Right cardiac atrium (tissue), 5 donors: ENCODE measurements at places on chromosomes 16 and 17. TPM values are rescaled to one million over a fixed set of nuclear protein-coding genes. Genes with fewer than 3 reads are reported as not detected.

DNA sequence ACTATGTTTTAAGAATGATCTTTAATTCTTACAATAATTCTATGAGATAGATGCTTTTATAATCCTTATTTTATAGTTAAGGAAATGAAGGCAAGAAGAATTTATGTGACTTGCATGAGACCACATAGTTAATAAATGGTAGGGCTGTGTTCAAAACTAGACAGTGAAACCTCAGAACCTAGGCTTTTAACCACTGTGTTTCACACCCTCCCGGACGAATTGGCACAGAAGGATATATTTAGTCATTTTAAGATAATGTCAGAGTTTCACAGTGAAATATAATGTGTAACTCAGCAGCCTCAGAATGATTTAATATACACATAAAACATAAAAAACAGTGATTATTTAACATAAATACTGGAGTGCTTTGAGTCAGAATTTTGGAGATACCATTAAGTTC lies 57.0 kb downstream of the NSRP1 start:
- DNase-seq: no peak

GRCh38 chr17:19336938-19337711 lies 25.4 kb downstream of the B9D1 start:
- DNase-seq: no peak

Gene GPRC5B
- total RNA-seq: 86.8 TPM

Gene C17orf78
- not detected for total RNA-seq

- DNase-seq: no peak
Measured at GRCh38 chr16:86093801-86094750, 195.1 kb downstream of the IRF8 start.

- DNase-seq: no peak
Measured at GRCh38 chr16:70254965-70255286, 3.2 kb upstream of the EXOSC6 start.

Gene OR4D1
- total RNA-seq: not detected

Gene HOXB4
- total RNA-seq: 0.61 TPM

Gene G6PC1
- total RNA-seq: not detected

DNA sequence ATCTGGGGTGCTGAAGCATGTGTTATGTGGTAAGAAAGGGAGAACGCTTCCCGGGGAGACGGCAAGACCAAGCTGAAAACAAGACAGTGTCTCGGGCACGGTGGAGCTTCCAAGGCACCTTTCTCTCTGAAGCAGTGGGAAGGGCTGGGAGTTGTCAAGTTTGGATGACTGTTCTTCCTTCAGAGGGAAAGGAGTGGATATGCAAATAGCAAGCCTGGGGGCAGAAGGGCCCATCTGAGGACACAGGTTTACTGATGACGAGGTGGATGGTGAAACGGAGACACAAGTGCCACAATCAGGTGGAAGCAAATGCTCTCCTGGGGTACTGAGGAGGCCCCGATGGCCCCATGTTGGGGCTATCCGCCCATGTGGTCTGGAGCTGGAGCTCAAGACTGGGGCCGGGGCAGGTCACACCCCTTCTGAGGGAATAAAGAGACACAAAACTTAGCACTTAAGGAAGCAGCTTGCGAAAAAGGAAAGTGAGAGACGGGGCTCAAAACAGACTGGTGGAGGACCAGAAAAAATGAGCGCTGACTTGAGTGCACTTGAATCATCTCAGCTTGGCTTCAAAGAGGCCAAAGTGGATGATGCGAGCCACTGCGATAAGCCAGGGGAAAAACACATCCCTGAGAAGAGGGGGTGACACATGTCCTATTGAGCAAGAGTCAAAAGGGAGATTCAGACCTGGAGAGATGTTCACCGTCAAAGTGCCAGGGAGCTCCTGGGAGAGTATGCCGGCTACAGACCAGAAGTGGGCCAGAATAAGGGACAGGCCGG lies 34.8 kb upstream of the MTSS2 start:
- no peak for DNase-seq

Gene ABCA9
- total RNA-seq: 14.5 TPM

Gene SLC5A2
- total RNA-seq: not detected

- DNase-seq: peak; percentile 67
Measured at GRCh38 chr17:8038954-8039610, at the start of gene ALOX15B. Gene ALOX15B, plus strand, starts transcription at chr17:8039059. Its CDS starts 97 bp downstream, at chr17:8039156.

Gene CD300H
- not detected for total RNA-seq

DNA sequence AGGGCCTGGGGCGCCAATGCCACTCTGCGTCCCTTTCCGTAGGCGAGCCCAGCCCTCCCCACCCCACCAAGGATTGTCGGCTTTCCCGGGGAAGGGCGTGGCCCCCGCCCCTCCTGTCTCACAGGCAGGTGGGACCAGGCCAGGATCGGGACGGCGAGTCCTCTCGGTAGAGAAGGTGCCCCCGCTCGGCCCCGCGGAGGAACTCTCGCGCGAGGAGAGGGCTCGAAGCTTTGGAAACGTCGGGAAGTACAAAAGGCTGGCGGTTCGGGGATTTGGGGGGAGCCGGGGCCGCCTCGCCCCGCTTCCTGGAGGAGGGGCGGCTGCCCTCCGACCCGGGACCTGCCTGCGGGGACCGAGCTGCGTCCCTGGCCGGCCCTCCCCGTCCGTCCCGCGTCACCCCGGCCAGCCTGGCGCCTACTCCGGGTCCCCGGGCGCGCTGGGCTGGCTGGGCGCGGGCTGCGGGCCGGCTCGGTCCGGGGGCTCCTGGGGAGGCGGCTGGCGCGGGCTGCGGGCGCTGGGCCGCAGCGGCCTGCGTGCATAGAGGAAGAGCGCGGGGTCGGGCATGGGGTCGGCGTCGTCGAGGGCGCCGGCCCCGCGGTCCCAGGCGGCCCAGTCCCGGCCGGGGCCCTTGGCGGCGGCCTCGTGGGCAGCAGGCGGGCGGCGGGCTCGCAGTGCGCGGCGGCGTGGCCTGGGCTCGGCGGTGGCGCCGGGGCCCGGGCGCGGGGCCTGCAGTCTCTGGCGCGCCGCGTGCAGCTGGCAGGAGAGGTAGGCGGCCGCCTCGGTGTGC lies 12.6 kb upstream of the CLUH start:
- peak; percentile 76 for DNase-seq

DNA sequence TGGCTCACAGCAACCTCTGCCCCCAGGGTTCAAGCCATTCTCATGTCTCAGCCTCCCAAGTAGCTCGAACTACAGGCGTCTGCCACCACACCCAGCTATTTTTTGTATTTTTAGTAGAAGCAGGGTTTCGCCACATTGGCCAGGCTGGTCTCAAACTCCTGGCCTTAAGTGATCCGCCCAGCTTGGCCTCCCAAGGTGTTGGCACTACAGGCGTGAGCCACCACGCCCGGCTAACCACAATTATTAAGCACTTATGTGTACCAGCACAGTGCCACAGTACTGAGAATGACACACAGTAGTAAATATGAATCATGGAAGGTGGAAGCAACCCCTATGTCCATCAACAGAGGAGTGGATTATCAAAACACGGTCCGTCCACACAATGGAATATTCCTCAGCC lies 49.8 kb downstream of the COTL1 start:
- no peak for DNase-seq

GRCh38 chr16:82750068-82750467 lies 123.3 kb downstream of the CDH13 start:
- no peak for DNase-seq

- no peak for DNase-seq
Measured at GRCh38 chr17:33435721-33436301, 142.7 kb upstream of the ASIC2 start.

DNA sequence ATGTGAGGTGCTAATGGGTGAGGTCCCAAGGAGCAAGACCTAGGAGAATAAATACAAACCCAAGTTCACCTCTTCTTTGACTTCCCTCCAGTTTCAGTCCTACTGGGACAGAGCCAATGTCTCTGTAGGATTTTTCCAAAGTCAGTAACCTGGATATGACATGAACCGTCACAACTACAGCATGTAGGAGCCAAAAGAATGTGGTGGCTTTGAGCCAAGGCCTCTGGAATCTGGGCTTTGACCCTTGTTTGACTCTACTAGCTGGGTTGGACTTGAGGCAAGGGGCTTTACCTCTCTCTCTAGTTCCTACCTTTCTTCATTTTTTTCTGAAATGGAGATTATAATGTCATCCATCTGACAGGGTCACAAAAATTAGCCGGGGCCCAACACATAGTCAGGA lies 91.4 kb downstream of the CACNG3 start:
- DNase-seq: no peak

Gene TLCD3B
- not detected for total RNA-seq

Gene KRTAP4-1
- total RNA-seq: not detected

Gene ZNF287
- total RNA-seq: 12.5 TPM

DNA sequence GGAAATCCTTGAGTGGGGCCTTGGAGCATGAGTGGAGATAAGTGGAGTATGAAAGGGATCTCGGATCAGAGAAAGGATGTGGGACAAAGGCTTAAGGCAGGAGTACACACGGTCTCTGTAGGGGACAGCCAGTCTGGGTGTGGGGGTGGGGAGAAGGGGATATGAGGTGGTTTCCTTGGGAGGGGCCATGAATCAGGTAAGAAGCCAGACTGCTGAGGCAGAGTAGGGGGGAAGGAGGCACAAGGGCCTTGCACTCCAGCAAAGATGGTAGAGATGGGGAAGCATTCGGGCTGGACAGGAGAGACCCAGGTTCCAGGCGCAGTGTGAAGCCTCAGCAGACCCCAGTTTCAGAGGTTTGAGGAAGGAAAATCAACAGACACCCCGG lies 1.6 kb downstream of the HSD11B2 start:
- no peak for DNase-seq

Gene MARCHF10
- not detected for total RNA-seq

DNA sequence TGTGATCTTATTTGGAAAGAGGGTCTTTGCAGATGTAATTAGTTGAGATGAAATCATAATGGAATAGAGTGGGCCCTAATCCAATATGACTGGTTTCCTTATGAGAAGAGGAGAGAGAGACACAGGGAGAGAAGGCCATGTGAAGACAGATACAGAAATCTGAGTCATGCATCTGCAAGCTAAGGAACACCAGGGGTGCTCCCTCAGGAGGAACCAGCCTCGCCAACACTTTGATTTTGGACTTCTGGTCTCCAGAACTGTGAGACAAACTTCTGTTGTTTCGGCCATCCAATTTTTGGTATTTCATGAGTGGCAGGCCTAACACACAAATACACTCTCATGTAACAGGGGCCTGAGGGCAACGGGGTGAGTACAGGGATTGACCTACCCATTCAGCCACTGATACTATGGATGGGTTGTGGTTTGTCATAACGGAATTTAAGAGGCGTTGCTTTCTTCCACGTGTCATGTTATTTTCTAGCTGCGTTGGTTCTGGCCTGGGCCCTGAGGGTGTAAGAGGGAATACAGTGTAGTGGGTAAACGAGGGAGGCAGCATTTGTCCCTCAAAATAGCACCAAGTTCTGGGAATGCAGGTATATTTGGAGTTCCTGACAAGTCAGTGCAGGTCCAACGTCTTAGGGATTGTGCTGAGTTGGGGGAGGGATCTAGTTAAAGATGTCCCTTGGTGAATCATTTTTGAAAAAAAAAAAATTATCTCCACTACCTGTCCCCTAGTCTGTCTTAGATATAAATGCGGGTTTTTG lies 17.7 kb downstream of the PLCG2 start:
- DNase-seq: no peak

GRCh38 chr16:86924537-86924936 lies 346.2 kb downstream of the FOXL1 start:
- no peak for DNase-seq

- DNase-seq: peak; percentile 97
Measured at GRCh38 chr16:85514295-85514597, 98.9 kb upstream of the GSE1 start.

Gene HIGD1B
- 4.6 TPM for total RNA-seq

DNA sequence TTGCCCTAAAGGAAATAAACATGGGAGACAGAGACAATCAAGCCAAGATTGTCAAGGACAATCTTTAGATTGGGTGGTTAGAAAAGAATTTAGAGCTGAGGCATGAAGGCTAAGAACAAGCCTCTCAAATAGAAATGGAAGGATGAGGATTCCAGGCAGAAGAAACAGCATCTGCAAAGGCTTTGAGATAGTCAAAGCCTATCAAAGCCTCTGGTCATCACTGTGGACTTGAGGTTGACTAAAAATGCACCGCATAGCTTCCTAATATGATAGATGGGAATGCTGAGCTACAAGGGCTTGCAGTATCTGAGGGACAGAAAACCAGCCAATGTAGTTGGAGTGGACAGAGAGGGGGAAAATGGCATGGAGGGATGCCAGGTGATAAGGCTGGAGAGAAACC lies 109.8 kb upstream of the FAM20A start:
- no peak for DNase-seq

- no peak for DNase-seq
Measured at GRCh38 chr16:35823342-35823741, 2363.9 kb downstream of the TP53TG3F start.

DNA sequence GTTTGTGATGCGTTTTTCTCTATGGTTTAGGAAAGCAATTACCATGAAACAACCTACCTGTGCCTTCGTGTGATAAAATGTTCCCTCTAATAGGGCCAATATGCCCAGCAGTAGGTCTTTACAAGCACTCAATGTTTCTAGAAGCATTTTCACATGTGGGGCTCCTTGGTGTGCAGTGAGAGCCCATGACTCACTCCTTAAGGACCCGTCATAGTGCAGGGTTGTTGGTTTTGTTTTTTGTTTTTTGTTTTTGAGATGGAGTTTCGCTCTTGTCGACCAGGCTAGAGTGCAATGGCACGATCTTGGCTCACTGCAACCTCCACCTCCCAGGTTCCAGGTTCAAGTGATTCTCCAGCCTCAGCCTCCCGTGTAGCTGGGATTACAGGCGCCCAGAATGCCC lies 31.1 kb upstream of the ZFP90 start:
- DNase-seq: no peak

Gene ITGAD
- not detected for total RNA-seq

DNA sequence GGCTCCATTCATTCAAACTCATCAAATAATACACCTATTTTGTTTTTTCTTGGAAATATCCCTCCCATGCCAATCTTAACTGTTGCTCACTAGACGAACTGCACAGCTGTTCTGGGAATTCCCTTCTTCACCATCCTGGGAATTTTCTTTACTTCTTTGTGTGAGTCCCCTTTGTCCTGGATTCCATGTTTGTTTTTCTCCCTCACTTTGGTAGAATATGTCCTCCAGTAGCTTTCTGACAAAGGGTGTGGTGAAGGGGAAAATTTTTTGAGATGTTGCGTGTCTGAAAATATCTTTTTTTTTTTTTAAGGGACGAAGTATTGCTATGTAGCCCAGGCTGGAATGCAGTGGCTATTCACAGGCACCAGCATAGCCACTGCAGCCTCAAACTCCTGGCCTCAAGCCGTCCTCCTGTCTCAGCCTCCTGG lies 17.2 kb upstream of the UTP6 start:
- DNase-seq: no peak

GRCh38 chr17:67151717-67152116 lies 93.3 kb downstream of the HELZ start:
- DNase-seq: no peak

DNA sequence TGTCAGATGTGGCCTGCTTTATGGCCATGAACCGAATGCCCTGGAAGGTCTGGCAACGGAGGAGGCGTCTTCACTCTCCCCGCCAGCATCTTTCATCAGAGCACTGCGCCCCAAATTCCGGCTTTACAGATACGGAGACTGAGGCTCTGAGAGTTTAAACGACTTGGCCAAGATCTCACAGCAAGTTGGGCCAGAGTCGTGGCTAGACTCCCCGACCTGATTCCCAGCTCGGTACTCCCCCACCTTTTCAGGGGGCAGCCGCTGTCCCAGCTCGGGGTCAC lies 1.7 kb downstream of the NGFR start:
- DNase-seq: no peak

GRCh38 chr17:80071116-80071841 lies 30.1 kb upstream of the GAA start:
- DNase-seq: peak; percentile 75

Gene KRTAP4-6
- not detected for total RNA-seq
